ENCODE measurements at places on chromosomes 6 and 20. TPM values are rescaled to one million over a fixed set of nuclear protein-coding genes. Genes with fewer than 3 reads are reported as not detected.

The KIF6 gene
- 1.6 TPM for polyA plus RNA-seq

The AAR2 gene
- 25.9 TPM for polyA plus RNA-seq

The FNDC1 gene
- 124 TPM for polyA plus RNA-seq

The OVOL2 gene
- polyA plus RNA-seq = not detected

The SLC22A1 gene
- 0.77 TPM for polyA plus RNA-seq

The FAM184A gene
- 10.2 TPM for polyA plus RNA-seq

The GRM1 gene
- polyA plus RNA-seq = 0.10 TPM

The BTNL2 gene
- polyA plus RNA-seq = 0.28 TPM

The VAPB gene
- 54.2 TPM for polyA plus RNA-seq

The FKBP1A gene
- polyA plus RNA-seq = 257 TPM

The DSTN gene
- 216 TPM for polyA plus RNA-seq

The PLCB4 gene
- polyA plus RNA-seq = 3.2 TPM

The CD2AP gene
- 9.2 TPM for polyA plus RNA-seq

The PRRT1 gene
- 1.6 TPM for polyA plus RNA-seq

The OOEP gene
- polyA plus RNA-seq = 0.36 TPM

The SIGLEC1 gene
- polyA plus RNA-seq = 4.6 TPM

The CST1 gene
- polyA plus RNA-seq = not detected

The DNAH8 gene
- 0.49 TPM for polyA plus RNA-seq

The PTCHD4 gene
- 0.77 TPM for polyA plus RNA-seq

The BPIFA1 gene
- not detected for polyA plus RNA-seq

The IL20RA gene
- 40.5 TPM for polyA plus RNA-seq

The LKAAEAR1 gene
- polyA plus RNA-seq = not detected

The BLCAP gene
- 615 TPM for polyA plus RNA-seq

The BCAS4 gene
- 4.0 TPM for polyA plus RNA-seq

The LGSN gene
- not detected for polyA plus RNA-seq

The CRISP3 gene
- 0.14 TPM for polyA plus RNA-seq
